Cardiac septum (tissue), 1 donor: ENCODE measurements at places on chromosomes 5 and 9. TPM values are rescaled to one million over a fixed set of nuclear protein-coding genes. Genes with fewer than 3 reads are reported as not detected.

The C9orf85 gene
- total RNA-seq: 6.2 TPM

- no peak for DNase-seq
Measured at GRCh38 chr5:51685419-51685818, 302.2 kb downstream of the ISL1 start.

The LHX2 gene
- total RNA-seq: 0.19 TPM

The ACTL7B gene
- not detected for total RNA-seq

DNA sequence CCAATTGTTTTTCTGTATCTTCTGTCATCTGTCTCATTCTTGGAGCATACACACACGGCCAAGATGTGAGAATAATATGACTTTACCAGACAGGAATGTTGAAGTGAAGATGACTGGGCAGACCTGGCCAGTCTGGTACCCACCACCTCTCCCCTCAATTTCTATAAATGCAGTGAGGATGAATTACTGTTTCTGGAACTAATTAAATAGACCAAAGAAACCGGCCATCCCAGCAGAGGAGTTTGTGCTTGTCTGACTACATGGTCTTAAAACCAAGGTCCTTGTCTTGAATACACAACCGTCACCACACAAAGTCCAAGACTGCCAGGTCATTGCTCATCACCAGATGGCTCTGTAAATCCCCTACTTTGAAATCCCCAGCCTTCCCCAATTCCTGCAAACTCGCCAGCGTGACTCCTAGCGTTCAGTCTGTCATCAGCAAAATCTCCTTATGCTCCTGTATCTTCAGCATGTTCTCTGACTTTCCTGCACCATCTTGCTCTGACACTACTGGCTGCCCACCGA lies 147.2 kb downstream of the PDE4D start:
- no peak for DNase-seq

GRCh38 chr9:27329291-27329690 lies 32.3 kb upstream of the EQTN start:
- no peak for DNase-seq

DNA sequence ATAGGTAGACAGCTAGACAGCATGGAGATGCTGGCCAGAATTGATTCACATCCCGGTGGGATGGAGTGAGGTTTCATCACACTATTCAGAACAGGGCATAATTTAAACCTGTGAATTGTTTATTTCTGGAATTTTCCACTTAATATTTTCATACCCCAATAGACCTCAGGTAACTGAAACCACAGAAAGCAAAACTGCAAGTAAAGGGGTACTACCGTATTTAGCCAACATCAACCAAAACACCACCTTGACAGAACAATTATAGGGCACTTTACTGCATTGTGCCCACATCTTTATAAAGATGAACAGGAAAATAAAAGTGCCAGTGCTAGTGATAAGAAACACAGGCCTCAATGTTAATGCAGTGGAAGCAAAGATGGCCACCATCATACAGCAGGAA lies 7.5 kb downstream of the SERINC5 start:
- peak; percentile 9 for DNase-seq

DNA sequence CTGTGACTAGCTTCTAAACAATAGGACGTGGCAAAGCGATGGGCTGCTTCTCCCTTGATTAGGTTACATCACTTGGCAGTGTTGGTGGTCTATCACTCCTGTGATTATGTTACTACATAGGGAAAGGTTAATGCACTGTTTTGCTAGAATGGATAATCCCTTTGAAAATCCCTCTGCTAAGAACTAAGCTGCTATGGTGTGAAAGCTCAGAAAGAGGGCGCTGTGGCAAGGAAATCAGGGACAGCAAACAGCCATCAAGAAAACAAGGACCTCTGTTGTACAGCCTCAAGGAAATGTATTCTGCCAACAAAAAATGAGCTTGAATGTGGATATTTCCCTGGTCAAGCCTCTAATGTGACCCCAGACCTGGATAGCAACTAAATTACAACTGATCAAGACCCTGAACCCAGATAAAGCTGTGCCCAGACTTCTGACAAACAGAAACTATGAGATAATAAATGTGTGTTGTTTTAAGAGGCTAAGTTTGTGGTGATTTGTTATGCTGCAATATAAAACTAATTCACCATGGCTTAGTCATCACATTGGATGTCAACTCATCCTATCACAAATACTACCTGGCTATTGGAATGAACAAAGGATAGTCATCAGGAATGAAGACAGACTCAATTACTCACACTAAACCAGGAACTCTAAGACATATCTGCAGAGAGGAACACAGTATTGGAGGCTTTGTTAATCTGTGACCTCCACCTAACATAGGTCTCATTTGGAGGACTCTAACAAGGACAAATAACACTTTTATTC lies 1215.9 kb downstream of the EFNA5 start:
- DNase-seq: no peak

GRCh38 chr9:114318416-114318815 lies 4.5 kb upstream of the ORM1 start:
- peak; percentile 35 for DNase-seq

- no peak for DNase-seq
Measured at GRCh38 chr9:109098960-109099308, 20.8 kb downstream of the TMEM245 start.

The RUSC2 gene
- 44.5 TPM for total RNA-seq

DNA sequence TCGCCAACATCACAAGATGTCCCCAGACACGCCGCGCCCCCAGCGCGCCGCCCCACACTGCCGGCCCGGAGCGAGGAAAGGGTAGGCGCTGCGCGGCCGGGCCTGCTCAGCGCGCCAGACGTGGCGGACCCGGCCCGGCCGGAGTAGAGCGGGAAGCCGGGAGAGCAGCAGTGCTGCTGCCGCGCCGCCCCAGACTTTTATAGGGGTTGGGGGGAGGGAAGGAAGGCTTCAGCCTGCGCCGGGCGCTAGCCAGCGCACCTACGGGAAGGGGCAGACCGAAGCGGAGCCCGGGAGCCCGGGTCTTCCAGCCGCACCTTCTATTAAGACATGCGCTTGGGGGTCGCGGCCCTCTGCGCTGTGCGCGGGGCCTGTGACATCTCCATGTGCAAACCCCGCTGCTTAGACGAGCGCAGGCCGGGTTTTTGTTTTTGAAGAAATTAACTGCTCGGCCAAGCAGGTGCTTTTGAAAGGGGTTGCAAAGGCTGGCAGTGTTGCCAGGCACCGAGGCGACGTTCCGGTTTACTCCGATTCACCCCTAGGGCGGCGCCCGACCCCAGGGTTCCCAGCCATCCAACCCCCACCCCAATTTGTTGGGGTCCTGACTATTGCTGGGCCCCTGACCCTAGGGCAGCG lies 353 bp upstream of the PAX5 start:
- no peak for DNase-seq

GRCh38 chr9:33162721-33163311 lies 4.3 kb downstream of the B4GALT1 start:
- no peak for DNase-seq

- DNase-seq: no peak
Measured at GRCh38 chr5:14386884-14387624, 194.5 kb upstream of the OTULINL start.

- no peak for DNase-seq
Measured at GRCh38 chr9:87944096-87944495, 26.3 kb downstream of the SPATA31C1 start.

The STPG3 gene
- not detected for total RNA-seq

The C5orf52 gene
- not detected for total RNA-seq

The TMEM171 gene
- total RNA-seq: not detected

GRCh38 chr9:116643691-116644090 lies 43.4 kb upstream of the TRIM32 start:
- DNase-seq: no peak

GRCh38 chr5:9540791-9541190 lies 5.1 kb downstream of the SEMA5A start:
- DNase-seq: no peak

DNA sequence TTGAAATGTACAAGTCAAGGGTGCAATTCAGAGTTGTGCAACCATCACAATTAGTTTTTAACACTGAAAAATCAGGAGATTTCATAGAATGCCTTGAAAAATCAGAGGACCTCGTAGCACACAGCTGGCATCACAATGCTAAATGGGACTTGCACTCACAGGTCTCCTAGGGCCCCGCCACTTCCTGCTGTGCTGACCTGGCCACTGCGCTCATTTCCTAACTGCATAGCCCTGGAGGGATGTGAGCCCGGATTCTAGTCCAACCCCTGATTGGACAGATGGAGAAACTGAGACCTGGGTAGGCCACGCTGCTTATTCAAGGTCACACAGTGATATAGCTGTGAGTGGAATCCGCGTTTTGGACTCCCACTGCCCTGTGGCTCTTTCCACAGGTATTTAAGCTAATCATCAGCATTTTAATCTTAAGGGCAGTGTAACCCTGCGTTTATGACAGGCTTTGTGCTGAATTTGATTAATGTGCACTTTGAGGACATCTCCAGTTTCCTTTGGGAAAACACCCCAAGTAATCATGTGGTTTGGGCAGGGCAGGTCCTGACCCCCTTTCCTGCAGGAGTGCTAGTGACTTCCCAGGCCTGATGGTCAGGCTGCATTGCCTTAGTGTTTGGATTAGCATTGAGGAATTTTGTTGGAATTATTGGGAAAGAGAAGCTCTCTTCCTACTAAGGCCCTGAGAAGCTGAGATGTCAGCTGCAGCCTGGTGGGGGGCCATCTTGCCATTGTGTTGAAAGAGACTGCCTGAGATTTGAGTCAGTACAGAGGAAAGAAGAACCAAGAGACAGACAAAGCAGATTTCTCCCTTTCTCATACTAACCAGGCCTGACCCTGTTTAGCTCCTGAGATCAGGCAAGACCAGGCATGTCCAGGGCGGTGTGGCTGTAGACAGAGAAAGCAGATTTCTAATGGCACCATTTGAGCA lies 36.2 kb downstream of the STC2 start:
- DNase-seq: no peak

GRCh38 chr9:6944896-6945295 lies 187.1 kb downstream of the KDM4C start:
- DNase-seq: no peak

- DNase-seq: no peak
Measured at GRCh38 chr9:119792242-119792641, 423.0 kb upstream of the BRINP1 start.

The FAXDC2 gene
- total RNA-seq: 10.1 TPM

The FER gene
- total RNA-seq: 20.0 TPM

GRCh38 chr5:109939116-109939682 lies 249.5 kb downstream of the MAN2A1 start:
- DNase-seq: no peak

The SHOC1 gene
- total RNA-seq: not detected

DNA sequence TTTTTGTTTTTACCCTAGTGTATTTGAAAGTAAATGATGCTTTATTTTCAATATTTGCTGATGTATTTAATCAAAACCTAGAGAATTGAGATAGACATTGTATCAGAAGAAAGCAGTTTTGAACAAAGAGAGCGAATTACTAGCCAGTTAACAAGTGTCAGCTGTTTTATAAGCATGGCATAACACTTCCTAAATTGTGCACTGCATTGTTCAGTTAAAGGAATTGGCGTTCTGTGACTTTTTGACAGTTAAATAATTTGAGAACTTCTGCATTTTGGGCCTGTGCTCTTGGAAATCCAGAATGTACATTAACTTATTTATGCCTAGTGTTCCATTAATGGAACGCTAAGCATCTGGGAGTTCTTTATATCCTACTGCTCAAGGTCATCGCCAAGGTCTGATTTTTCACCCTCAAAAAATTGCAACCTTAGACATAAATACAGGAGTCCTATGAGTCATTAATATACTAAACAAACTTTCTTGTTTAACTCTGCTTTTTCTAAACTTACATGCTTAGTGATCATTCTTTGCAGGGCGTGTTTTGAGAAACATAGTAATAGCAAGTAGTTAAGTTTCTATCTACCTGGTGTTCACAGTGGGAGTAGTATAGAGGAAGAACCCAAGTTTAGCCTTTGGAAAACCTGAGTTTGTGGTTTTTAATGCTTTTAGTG lies 31.1 kb downstream of the RASA1 start:
- DNase-seq: no peak

DNA sequence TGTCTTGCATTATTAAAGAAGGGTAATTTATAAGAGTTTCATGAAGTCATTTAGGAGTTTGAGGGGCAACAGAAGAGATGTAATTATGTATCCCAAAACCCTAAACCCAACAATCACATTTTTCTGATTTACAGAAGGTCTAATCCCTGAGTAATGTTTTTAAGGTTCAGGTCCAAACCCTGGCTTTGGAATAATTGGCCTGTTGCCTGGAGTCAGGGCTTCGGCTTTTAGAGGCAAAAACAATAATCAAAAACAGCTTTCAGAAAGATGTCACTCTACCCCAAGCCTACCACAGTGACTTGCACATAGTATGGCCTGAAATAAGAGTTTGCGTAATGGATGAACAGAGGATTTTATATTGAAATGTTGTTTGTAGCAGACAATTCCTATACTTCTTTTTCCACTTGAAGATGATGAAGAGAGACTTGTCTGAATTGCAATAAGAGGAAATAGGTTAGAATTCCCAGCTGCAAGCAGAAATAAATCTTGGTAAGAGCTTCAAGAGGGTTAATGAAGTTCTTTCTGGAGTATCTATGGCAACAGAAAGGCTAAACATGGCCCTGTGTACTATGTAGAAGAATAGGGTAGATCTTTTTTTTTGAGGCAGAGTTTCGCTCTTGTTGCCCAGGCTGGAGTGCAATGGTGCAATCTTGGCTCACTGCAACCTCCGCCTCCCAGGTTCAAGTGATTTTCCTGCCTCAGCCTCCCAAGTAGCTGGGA lies 152.0 kb downstream of the GPBP1 start:
- no peak for DNase-seq

The HSD17B3 gene
- 1.3 TPM for total RNA-seq

DNA sequence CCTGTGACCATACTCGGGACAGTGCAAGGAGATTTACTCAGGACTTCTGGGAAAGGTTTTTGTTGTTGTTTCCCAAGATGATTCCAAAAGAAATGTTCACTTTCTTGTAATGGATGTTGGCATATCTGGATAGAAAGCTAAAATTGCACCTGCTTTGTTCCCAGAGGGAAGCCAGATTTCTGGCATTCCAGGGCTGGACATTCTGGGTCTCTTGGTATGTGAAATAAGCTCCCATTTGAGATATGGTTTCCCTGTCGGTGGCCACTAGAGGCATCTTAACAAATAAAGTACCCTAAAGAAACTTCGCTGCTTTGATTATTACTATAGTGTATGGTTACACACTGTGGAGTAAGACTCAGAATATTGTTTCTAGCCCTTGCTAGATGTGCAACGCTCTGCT lies 737.3 kb downstream of the BRINP1 start:
- no peak for DNase-seq

DNA sequence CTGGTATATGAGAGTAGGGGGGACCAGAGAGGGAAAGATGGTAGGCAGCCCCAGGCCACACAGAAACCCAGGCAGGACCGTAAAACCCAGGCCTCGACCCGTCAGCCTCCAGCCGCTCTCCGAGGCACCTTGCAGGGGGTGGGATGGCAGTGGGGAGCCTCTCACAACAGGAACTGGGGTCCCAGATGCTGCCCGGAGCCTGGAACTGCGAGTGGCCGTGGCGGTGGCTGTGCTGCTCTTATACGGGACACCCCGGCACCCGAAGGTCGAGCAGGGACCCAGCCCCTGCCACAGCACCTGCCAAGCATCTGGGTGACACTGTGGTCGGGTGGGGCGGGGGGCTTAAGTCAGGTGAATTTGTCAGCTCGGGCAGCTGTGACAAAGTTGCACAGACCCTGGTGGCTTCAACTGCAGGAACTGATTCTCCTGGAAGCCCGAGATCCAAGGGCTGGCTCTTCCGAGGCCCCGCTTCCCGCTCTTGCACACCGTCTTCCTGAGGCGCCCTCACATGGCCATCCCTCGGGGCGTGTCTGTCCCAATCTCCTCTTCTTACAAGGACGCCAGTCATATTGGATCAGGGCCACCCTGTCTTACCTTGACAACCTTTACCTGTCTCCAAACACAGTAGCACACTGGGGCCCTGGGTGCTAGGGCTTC lies 47.6 kb upstream of the EGFL7 start:
- no peak for DNase-seq

The ANKS6 gene
- total RNA-seq: 7.6 TPM

GRCh38 chr9:135340726-135341475 lies 138.7 kb upstream of the PPP1R26 start:
- peak; percentile 60 for DNase-seq

The GARIN3 gene
- total RNA-seq: not detected
